Activated naive CD4-positive, alpha-beta T cell treated with anti-CD3 and anti-CD28 coated beads, Interleukin-2, amount 50 U/mL, for 72 hours (primary cell): ENCODE measurements at places on chromosomes 1 and 21. TPM values are rescaled to one million over a fixed set of nuclear protein-coding genes. Genes with fewer than 3 reads are reported as not detected.

GRCh38 chr1:79005945-79006344 lies 585 bp downstream of the ADGRL4 start:
- no peak for DNase-seq

DNA sequence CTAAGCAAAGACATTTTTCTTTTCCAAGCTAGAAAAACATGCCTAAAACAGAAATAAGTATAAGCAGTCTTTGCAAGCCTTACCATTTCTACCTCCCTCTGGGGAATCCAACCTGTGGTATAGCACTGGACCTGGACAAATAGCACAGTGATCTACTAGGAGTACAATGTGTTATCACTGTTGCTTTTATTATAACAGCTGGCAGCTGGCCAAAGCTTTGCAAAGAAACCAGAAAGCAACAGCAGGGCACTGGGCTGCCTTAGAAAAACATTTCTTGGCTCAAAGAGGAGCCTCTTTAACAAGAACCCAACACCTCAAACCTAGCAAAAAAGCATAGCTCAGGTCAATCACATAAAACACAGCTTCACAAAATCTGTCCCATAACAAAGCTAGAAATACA lies 294.5 kb upstream of the GREM2 start:
- DNase-seq: no peak

Gene IL23R
- 15.6 TPM for total RNA-seq

Gene LINGO4
- not detected for total RNA-seq

- DNase-seq: no peak
Measured at GRCh38 chr1:203250911-203251310, 21.4 kb upstream of the CHIT1 start.

DNA sequence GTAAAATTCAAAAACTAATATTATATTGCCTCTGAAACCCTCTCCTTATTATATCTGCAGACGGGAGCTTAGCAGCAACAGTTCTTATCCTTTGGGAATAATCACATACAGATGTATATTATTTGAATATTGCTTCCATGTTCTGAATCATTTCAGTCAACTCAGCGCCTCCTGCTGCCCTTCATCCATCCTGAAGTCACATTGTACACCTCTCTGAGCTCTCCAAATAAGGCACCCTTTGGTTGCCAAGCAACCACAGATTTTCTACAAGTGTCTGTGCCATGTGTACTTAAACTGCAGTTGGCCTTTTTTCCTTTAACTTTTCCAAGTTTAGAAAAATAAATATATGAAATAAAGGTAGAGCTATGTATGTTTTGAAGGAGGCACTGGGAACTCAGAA lies 384.3 kb downstream of the LRRIQ3 start:
- no peak for DNase-seq

GRCh38 chr1:11502516-11502915 lies 23.6 kb downstream of the DISP3 start:
- peak; percentile 30 for DNase-seq

GRCh38 chr1:154792899-154793298 lies 77.2 kb downstream of the KCNN3 start:
- no peak for DNase-seq
